ENCODE measurements at places on chromosomes 5 and 9.

DNA sequence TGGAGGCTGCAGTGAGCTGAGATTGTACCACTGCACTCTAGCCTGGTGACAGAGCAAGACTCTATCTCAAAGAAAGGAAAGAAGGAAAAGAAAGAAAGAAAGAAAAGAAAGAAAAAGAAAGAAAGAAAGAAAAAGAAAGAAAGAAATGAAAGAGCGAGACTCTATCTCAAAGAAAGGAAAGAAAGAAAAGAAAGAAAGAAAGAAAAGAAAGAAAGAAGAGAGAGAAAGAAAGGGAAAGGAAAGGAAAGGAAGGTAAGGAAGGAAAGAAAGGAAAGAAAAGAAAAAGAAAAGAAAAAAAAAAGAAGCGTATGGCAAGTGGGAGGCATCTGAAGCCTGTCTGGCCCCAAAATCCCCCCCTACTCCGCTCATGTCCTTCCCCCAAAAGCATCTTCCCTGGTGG, 182.3 kb upstream of the MSX2 start:
- no peak for DNase-seq

GRCh38 chr5:8700671-8701070, 831.7 kb downstream of the MTRR start:
- DNase-seq, result no peak

GRCh38 chr5:154166901-154167791, 23.4 kb upstream of the GALNT10 start:
- DNase-seq, result no peak

DNA sequence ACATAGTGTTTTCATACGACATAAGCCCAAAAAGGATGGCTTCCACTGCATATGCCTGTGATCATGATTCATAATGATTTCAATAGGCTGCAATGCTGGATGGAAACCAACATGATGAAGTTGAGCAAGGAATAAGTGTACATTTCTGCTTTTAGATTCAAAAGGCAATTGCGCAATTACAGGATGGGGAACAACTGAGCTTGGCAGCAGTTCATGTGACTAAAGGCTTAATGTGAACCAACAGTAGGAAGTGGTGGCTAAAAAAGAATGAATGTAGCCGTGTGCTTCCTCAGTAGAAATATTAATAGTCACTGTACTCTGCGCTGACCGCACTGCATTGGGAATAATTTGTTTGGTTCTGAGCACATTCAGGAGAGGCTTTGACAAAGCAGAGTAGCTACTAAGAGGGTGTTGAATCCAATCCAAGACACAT, 51.2 kb downstream of the SLC1A3 start:
- no peak for DNase-seq

DNA sequence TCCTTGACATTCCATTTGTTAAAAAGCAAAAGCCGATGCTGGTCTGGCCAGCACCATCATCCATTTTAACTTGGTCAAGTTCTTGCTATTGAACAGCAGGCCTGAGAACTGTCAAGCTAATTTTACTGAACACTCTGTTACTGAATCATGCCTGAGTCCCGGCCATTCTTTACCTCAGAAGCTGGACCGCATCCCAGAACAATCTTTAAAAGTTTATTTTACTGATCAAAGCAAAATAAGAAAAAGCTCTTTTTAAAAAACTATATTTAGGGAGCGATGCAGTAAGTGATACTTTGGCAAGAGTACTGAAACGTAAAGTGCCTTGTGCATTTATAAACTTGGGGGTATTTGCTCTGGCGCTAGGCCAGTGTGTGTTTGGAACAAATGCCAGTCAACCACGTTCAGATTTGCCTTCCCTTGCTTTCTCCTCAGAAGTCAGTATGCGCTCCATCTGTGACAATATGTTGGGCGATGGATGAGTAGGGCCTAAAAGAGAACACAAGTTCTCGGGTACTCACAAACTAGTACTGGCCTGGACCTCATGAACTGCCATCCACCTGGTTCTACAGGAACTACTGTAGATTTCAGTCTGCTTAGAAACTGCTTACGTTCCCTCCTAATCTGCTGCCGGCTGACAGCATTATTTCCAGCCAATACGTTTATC, 161.9 kb downstream of the MAPKAP1 start:
- no peak for DNase-seq

GRCh38 chr5:96481867-96482266, 48.8 kb upstream of the PCSK1 start:
- no peak for DNase-seq

- no peak for DNase-seq
Measured at GRCh38 chr9:127767909-127768331, 10.5 kb downstream of the SH2D3C start.

GRCh38 chr9:21579247-21579671, 97.1 kb upstream of the IFNE start:
- DNase-seq, result no peak

DNA sequence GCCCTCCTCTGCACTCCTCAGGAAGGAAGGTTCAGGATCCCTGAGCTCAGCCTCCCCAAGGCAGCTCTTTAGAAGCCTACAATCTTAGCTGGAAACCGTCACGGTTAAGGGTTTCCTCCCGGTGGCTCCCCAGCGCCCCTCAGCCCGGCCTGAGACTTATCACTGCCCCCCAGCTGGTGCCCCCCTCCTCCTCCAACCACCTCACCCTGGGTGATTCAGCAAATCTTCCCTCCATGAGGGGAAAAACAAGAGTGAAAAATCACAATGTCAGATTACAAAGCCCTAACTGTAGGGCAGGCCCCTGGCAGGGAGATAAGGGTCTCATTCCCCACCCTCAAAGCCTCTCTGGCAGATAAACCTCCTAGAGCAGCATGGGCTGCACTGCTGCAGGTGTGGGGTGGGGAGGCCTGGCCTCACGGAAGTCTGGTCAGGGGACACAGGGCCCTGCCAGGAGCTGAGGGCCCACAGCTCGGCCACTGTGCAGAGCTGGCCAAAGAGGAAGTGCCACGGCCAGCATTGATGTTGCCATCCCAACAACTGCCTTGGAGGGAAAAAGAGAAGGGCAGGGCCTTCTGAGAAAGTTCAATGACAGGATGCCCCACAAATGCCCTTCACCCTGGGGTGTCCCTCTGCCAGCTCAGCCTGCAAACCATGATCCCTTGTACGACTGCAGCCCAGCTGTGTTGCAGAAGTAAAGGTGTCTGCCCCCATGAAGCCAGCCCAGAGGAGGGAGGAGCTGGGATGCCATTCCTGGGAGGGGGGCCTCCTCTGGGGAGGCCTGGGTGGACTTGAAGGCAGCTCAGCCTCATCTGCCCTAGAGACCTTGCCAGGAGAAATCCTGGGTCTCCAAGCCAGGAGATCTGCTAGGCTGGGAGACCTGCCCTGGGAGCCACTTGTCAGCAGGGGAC, 25.9 kb downstream of the GFI1B start:
- no peak for DNase-seq
